ENCODE measurements at places on chromosomes 12 and 14.

GRCh38 chr12:109310247-109311125 lies 1.4 kb upstream of the FOXN4 start:
- DNase-seq = no peak

DNA sequence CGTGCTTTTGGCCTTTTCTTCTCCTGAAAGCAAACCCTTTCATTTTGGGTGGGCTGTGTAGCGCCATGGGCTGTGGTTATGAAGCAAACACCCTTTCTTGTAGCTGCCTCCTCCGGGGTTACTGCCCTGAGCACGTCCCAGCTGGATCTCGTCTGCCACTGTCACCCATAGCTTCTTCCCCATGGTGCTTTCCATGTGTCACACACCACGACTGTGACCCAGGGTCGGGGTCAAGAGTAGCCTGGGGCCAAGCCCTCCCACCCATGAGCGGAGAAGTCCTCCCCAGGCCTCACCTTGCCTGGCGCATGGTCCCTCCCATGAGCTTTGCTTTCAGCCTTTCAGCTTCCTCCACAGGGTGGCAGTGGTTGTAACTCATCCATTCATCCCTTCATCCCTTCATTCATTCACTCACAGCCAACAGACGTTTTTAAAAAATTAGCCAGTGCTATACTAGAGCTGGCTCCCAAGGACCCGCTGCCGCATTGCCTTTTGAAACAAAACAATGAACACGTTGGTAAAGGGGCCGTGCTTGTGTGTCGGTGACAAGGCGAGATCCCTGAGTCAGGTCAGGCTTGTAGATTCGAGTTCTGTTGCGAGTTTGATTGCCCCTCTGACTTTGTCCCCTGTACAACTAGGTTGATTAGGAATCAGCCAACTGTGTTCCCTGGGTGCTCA lies 29.5 kb downstream of the MEG3 start:
- no peak for DNase-seq

DNA sequence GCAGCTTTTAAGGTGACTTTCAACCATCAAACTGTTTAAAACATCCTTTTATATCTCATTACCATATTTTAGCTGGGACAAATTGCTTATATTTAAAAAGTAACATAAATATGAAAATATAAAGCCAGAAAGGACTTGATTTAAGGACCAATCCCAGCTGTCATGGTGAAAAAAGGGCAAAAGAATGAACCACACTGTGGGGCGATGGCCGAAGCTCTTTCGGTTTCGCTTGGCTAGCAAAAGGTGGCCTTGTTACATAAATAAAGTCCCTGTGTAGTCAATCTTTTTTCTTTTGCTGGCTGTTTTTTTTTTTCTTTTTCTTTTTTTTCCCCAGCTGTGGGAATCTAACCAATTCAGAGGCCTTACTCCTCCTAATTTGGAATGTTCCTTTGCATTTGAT lies 50.9 kb downstream of the FBXO33 start:
- no peak for DNase-seq

DNA sequence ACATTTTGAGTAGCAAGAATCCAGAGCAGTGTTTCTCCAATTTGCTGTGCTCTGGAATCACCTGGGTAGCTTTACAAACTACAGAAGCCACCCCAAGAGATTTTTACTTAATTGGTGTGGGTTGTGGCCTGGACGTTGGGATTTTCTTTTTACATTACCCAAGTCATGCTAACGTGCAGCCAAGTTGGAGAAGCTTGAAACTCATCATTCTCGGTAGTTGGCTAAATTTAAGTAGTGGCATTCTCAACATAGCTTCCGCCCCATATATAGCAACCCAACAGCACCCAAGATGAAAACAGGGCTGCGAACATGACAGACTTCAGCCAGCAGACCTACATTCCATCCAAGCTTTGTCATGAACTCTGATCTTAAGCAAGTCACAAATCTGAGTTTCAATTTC lies 25.0 kb downstream of the DAD1 start:
- DNase-seq = no peak

- no peak for DNase-seq
These were observed 16.3 kb upstream of the BEGAIN start for GRCh38 chr14:100603341-100604120.

- peak; percentile 94 for DNase-seq
These were observed 6.0 kb downstream of the ZNF219 start for GRCh38 chr14:21092273-21093011.

GRCh38 chr12:52848661-52849255 lies at the start of gene KRT78:
TSS of gene KRT78 (minus strand) at chr12:52848994. CDS start at chr12:52848930, 64 bp downstream.
- no peak for DNase-seq

- DNase-seq = no peak
These were observed 151.3 kb downstream of the RAD51B start for GRCh38 chr14:67970923-67971322.

GRCh38 chr12:7751394-7751793 lies 4.2 kb upstream of the CLEC4C start:
- no peak for DNase-seq

DNA sequence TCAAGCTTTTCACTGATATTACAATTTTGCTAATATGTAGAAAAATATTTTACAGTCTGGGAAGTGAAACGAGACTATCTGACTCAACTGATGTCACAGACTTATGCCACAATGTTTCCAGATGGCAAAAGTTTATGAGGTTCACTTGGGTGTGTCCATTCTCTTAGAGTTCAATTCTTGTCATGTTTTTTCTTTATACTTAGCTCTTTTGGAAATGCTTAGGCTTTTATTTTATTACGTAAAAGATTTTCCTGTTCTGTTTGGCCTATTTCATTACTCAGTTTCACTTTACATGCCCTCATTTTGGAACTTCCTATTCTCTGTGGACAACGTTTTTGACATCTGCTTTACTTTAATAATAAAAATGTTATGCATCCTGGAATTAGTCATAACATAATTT lies 2.1 kb upstream of the PDZRN4 start:
- DNase-seq = no peak

GRCh38 chr12:95763809-95764253 lies 26.7 kb downstream of the NTN4 start:
- DNase-seq = no peak

DNA sequence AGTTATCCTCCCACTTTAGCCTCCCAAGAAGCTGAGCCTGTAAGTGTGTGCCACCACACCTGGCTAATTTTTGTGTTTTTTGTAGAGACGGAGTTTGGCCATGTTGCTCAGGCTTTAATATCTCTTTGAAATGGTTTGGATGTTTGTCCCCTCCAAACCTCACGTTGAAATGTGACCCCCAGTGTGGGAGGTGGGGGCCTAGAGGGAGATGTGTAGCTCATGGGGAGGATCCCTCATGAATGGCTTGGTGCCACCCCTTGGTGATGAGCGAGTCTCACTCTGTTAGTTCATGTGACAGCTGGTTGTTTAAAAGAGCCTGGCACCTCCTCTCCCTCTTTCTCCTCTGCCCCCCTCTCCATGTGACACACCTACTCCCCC lies 23.6 kb upstream of the TTC7B start:
- DNase-seq = no peak
